RPMI8226 (cell line): ENCODE measurements at places on chromosomes 16 and 17.

GRCh38 chr17:77446940-77447634 is 306.3 kb downstream of the SEC14L1 start:
- DNase-seq, result no peak

GRCh38 chr17:31510308-31511194 is 119.1 kb downstream of the RAB11FIP4 start:
- DNase-seq, result no peak

- no peak for DNase-seq
These were observed 477.4 kb downstream of the SLC39A11 start for GRCh38 chr17:72614871-72615626.

DNA sequence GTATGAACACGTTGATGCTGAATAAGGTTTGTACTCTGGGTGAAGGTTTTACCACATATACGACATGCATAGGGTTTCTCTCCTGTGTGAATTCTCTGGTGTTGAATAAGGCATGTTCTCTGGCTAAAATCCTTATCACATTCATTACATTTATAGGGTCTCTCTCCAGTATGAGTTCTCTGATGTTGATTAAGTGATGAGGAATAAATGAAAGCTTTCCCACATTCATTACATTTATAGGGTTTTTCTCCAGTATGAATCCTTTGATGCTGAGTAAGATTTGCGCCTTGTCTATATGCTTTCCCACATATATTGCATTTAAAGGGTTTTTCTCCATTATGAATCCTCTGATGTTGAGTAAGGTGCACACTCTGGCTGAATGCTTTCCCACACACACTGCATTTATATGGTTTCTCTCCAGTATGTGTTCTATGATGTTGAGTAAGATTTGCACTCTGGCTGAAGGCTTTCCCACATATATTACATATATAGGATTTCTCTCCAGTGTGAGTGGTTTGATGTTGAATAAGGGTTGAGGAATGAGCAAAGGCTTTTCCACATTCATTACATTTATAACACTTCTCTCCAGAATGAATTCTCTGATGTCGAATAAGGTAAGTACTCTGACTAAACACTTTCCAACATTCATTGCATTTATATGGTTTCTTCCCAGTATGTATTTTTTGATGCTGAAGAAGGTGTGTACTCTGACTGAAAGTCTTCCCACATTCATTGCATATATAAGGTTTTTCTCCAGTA is 16.9 kb downstream of the ZNF287 start:
- DNase-seq, result no peak

- DNase-seq, result peak; percentile 55
These were observed 42.1 kb upstream of the SSTR5 start for GRCh38 chr16:1030473-1030901.

DNA sequence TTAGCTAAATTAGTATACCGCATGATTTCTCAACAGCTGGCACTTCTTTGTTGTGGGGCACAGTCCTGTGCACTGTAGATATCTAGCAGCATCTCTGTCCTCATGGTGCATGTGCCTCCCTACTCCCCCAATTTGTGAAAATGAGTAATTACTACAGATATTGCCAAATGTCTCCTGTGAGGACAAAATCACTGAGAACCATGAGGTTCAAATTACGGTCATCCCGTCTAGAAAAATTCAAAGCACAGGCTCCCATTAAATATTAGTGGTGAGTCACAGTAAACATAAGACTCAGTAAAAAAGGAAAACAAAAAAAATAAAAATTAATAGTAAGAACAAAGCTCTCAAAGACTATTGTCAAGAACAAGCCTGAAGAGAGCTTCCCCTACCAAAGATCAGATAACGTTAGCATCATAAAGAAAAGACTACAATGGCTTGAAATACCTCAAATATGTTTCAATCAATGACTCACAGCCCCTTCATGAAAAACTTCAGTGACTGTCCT is 57.8 kb downstream of the STH start:
- no peak for DNase-seq

GRCh38 chr16:82360024-82360783 is 190.2 kb upstream of the MPHOSPH6 start:
- DNase-seq, result no peak

DNA sequence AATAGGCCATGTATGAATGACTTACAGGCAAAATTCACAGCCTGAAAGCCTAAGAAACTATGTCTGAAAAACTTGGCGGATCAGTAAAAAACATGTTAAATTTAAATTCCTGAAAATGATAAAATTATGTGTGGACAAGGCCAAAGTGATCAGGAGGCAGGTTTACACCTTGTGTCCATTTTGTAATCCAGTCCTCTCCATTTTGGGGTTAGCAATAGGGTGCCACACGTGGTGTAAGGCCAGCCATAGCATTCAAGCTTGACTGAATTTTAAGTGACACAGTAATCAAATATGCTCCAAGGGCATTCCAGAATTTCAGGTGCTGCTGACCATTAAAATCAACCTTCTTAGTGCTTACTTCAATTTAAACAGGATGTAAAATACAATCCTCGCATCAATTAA is 2.7 kb downstream of the RNF43 start:
- DNase-seq, result no peak

- DNase-seq, result peak; percentile 62
These were observed 70.8 kb downstream of the ABR start for GRCh38 chr17:1108765-1109605.
